ENCODE measurements at places on chromosomes 12 and 14.

GRCh38 chr12:53380104-53380793, at the start of gene SP1:
Gene SP1, plus strand, starts transcription at chr12:53380176. Its CDS starts 116 bp downstream, at chr12:53380292.
- peak; percentile 95 for DNase-seq

DNA sequence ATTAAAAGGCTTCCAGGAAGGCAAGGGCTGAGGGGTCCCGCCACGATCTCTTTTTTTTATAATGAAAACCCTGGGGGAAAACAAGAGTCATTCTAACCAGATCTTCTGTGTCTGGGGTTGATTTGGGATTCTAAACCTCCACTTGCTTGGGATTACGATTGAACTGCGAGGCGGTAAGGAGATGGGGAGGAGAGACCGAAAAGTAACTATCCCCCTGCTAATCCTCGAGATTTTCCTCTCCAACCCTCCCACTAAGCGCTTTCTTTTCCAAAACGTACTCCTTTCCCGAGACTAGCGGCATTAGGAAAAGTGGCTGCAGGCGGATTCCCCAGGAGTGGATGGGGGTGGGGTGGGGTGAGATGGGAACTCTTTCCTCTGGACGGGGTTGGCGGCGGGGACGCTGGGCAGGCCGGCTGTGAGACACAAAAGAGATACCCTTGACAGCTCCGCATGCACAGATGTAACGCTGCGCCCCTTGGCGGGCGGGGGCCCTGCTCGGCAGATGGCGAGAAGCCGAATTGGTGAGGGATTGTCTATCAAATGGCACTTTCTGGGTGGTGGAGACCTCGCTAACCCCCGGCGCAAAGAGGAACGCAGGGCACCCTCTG, 830 bp upstream of the SRRM4 start:
- DNase-seq: peak; percentile 51

DNA sequence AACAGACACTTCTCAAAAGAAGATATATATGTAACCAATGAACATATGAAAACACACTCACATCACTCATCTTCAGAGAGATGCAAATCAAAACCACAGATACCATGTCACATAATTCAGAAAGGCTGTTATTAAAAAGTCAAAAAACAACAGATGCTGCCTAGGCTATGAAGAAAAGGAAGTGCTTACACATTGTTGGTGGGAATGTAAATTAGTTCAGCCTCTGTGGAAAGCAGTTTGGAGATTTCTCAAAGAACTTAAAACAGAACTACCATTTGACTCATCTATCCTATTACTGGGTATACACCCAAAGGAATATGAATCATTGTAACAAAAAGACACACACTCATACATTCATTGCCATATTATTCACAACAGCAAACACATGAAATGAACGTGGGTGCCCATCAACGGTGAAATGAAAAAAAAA, 35.1 kb downstream of the EIF2S3B start:
- DNase-seq: no peak

DNA sequence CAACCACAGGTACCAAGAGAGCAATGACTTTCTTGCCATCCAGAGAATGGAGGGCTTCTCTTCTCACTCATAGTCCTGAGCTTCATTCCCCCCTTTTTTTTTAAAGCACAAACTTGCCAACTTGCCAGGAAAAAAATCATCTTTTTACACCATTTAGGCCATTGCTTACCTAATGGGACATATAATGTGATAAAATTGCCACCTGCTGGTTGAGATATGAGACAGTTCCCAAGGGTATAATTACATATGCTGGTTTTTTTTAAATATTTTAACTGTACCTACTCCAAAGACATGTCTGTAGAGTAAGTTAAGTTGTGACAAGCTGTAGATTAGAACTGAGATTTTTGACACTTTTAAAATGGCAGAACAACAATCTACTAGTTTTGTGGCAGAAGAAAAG, 519.1 kb upstream of the SEL1L start:
- DNase-seq: no peak

DNA sequence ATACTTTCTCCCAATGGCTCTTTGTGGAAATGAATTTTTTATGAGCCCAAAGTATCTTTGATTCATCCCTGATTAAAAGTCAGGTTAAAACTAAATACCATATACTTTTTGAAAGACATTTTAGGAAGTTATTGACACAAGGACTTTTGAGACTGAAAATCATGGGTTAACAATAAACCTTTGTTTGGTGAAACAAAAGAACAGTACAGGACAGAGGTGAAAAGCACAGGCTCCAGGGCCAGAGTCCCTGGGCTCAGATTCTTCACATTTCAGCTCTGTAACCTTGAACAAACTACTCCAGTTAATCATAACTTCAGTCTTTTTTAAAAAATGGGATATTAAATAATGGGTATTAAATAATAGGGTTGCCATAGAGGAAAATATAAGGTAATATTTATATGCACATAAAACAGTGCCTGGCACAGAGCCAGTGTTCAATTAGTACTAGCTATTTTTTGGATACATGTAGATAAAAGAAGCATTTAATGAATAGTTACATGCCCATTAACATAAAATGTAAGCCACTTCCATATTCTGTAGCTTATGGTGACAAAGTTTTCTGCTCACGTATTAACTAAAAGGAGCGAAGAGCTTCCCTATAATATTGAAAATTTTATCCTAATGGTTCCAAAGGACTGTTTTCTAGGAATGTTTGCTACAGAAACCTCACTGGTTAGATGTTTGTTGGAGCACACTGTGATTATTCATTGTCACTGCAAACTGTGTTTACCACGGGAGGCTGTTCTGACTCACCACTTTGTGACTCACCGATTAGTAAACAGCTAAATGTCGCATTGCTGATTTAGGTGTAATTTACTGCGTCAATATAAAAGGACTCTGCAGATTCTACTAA, 255.4 kb downstream of the DAD1 start:
- peak; percentile 88 for DNase-seq

GRCh38 chr14:68527329-68527851, 265.5 kb downstream of the ZFP36L1 start:
- DNase-seq: peak; percentile 34

DNA sequence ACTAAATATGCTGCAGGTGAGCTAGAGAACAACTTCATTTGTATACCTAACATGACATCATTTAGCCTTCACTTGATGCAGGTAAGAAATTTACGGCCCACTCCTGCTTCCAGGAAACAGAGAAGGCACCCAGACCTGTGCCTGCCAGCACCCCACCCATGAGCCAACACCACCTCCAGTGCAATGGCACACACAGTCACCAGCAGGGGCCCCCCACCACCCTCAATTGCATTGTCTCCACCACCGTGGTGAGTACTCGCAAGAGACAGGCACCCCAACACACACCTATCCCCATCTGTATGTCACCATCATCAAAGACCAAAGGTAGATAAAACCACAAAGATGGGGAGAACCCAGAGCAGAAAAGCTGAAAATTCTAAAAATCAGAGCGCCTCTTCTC, 107.6 kb downstream of the KLHL28 start:
- DNase-seq: no peak

All from mesendoderm (in vitro differentiated cells).